Fibroblast of lung (primary cell): ENCODE measurements at places on chromosomes 2 and 18. TPM values are rescaled to one million over a fixed set of nuclear protein-coding genes. Genes with fewer than 3 reads are reported as not detected.

- peak; percentile 7 for DNase-seq
- H3K36me3 ChIP-seq: no peaks in the 10 kb centered on the region
- peaks cover 5% of the 10 kb centered on the region for H3K4me1 ChIP-seq
- H3K27me3 ChIP-seq: no peaks in the 10 kb centered on the region
Observed at GRCh38 chr2:37026050-37026449, 58.1 kb downstream of the HEATR5B start.

DNA sequence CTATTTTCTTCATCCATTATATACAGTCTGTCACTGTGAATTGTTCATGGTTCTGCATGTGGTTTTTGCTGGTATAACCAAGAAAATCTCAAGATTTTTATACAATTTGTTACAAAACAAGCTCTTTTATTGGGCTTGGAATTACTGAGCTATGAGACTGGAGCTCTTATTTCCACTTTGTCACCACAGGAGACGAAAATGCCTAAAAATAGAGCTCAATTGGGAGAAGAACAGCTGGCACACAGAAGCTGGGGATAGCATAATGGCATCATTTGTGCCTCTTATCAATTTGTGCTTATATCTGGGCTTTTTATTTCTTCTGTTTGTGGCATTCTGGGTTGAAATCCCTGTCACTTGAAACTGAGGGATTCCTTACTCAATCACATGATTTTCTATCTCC is 219.1 kb downstream of the CALCRL start:
- DNase-seq: no peak
- H3K27ac ChIP-seq: no peak overlapping the region
- no peaks in the 10 kb centered on the region for H3K36me3 ChIP-seq
- H3K4me1 ChIP-seq: no peaks in the 10 kb centered on the region
- H3K4me3 ChIP-seq: no peak overlapping the region

DNA sequence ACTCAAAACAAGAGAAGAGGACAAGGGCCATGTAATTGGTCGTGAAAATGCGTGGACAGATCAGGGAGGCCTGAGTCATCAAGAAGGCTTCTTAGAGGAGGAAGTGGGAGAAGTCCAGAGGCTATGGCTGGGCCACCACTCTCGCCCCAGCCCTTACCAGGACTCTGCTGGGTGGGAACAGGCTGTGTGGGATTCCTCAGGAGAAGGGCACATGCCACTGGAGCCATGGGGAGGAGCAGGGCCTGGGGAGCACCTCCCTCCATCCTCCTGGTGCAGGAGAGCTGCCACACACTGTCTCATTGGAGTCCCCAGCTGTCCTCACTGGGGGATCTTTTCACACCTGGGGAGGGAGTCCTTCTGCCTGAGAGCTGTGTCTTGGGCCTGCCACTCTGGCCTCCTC is 9.4 kb upstream of the RALB start:
- no peak overlapping the region for H3K27ac ChIP-seq
- H3K36me3 ChIP-seq: no peaks in the 10 kb centered on the region
- H3K27me3 ChIP-seq: peaks cover 2% of the 10 kb centered on the region
- H3K4me1 ChIP-seq: peaks cover 11% of the 10 kb centered on the region
- no peak for DNase-seq
- H3K4me3 ChIP-seq: no peak overlapping the region

GRCh38 chr18:67770520-67770919 is 254.0 kb upstream of the DSEL start:
- H3K4me1 ChIP-seq: peaks cover 6% of the 10 kb centered on the region
- H3K27me3 ChIP-seq: no peaks in the 10 kb centered on the region
- H3K36me3 ChIP-seq: no peaks in the 10 kb centered on the region
- no peak for DNase-seq

- H3K4me1 ChIP-seq: peaks cover 7% of the 10 kb centered on the region
- H3K36me3 ChIP-seq: no peaks in the 10 kb centered on the region
- peak; percentile 86 for DNase-seq
- H3K27me3 ChIP-seq: peaks cover 20% of the 10 kb centered on the region
Observed at GRCh38 chr2:14632133-14632936, at the start of gene LRATD1. LRATD1 (plus strand) TSS chr2:14632717; CDS start chr2:14633980, 1,263 bp downstream.

DNA sequence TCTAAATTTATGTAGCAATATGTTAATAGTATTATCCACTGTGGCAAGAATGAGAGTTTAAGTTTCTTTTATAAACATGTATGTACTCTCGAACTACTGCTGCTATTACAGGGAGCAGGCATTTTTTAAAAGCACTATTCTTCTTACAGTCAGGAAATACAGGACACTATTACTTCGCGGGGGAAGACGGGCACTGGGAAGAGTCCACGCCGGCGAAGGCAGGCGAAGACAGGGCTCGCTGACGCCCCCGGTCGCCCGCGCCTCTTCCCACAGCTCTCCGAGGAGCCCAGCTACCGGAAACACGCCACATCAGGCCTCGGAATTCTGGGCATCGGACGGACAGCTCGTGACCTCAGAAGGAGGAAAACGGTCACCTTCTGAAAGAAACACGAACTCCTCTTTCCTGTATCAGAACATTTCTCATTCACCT is 90.2 kb downstream of the FAM161A start:
- H3K27ac ChIP-seq: peak overlapping the region; percentile 100
- H3K36me3 ChIP-seq: no peaks in the 10 kb centered on the region
- peak overlapping the region; percentile 94 for H3K4me3 ChIP-seq
- no peaks in the 10 kb centered on the region for H3K27me3 ChIP-seq
- H3K4me1 ChIP-seq: peaks cover 4% of the 10 kb centered on the region

GRCh38 chr18:75474332-75474731 is 46.8 kb upstream of the SMIM21 start:
- H3K27ac ChIP-seq: no peak overlapping the region
- no peaks in the 10 kb centered on the region for H3K36me3 ChIP-seq
- H3K27me3 ChIP-seq: no peaks in the 10 kb centered on the region
- DNase-seq: no peak
- H3K4me3 ChIP-seq: no peak overlapping the region
- H3K4me1 ChIP-seq: peaks cover 5% of the 10 kb centered on the region

- no peak for DNase-seq
- H3K4me3 ChIP-seq: no peak overlapping the region
- H3K4me1 ChIP-seq: no peaks in the 10 kb centered on the region
- no peaks in the 10 kb centered on the region for H3K27me3 ChIP-seq
- no peaks in the 10 kb centered on the region for H3K36me3 ChIP-seq
Observed at GRCh38 chr2:198494931-198495330, 690.5 kb downstream of the PLCL1 start.

- H3K4me1 ChIP-seq: peaks cover 2% of the 10 kb centered on the region
- H3K36me3 ChIP-seq: no peaks in the 10 kb centered on the region
- no peak overlapping the region for H3K27ac ChIP-seq
- DNase-seq: no peak
- no peaks in the 10 kb centered on the region for H3K27me3 ChIP-seq
Observed at GRCh38 chr2:160486341-160486740, 7.3 kb downstream of the RBMS1 start.

- no peak for DNase-seq
- H3K36me3 ChIP-seq: no peaks in the 10 kb centered on the region
- H3K4me3 ChIP-seq: no peak overlapping the region
- H3K27me3 ChIP-seq: no peaks in the 10 kb centered on the region
- no peak overlapping the region for H3K27ac ChIP-seq
Observed at GRCh38 chr18:31244771-31245394, 73.1 kb upstream of the DSG1 start.

GRCh38 chr2:210493528-210493927 is 17.0 kb upstream of the LANCL1 start:
- H3K36me3 ChIP-seq: no peaks in the 10 kb centered on the region
- DNase-seq: no peak
- no peak overlapping the region for H3K27ac ChIP-seq
- no peak overlapping the region for H3K4me3 ChIP-seq
- H3K4me1 ChIP-seq: no peaks in the 10 kb centered on the region
- H3K27me3 ChIP-seq: no peaks in the 10 kb centered on the region

DNA sequence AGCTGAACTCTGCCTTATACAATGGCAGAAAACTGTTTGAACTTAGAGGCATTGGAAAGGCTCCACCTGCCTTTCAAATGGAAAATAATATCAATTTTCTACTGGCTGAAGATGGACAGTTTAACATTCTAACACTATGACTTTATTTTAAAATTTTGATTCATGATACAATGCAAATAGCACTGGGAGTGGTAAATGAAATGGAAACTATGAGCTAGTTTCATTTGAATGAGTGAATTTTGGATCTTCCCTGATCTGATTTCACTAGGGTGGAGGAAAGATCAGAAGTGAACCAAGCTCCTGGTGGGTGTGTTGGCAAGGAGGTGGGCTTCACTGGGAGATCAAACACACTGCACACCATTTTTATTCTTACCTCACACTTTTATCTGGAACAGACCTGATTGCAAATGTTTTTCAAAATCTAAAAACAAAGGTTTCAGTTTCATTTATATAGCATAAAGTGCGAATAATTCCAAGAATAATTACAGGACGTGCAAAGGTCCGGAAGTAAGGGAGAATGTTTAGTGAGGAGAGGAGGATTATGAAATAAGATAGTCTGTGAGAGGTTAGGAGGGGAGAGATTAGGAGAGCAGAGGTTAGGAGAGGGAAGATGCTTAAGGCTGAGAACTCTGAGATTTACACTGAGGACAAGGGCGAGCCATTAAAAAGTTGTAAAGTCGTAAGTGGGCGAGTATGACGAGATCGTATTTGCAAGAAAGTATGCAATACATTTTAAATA is 18.6 kb upstream of the MBP start:
- no peak for DNase-seq
- H3K4me1 ChIP-seq: no peaks in the 10 kb centered on the region
- no peaks in the 10 kb centered on the region for H3K27me3 ChIP-seq
- H3K36me3 ChIP-seq: no peaks in the 10 kb centered on the region
- no peak overlapping the region for H3K4me3 ChIP-seq

The HOXD4 gene
- not detected in 2 replicates for total RNA-seq

The RSAD2 gene
- total RNA-seq: 0.77 and 1.7 TPM in 2 replicates

The LIMS2 gene
- 0.51 and 1.8 TPM in 2 replicates for total RNA-seq

The CEBPZ gene
- total RNA-seq: 48.9 and 62.4 TPM in 2 replicates

The HNMT gene
- total RNA-seq: 139 and 163 TPM in 2 replicates

The IL18R1 gene
- 0.50 and 5.4 TPM in 2 replicates for total RNA-seq

The SALL3 gene
- not detected in 2 replicates for total RNA-seq

The LINC00305 gene
- total RNA-seq: not detected in 2 replicates
